CD14-positive monocyte (primary cell): ENCODE measurements at places on chromosomes 13 and 19.

DNA sequence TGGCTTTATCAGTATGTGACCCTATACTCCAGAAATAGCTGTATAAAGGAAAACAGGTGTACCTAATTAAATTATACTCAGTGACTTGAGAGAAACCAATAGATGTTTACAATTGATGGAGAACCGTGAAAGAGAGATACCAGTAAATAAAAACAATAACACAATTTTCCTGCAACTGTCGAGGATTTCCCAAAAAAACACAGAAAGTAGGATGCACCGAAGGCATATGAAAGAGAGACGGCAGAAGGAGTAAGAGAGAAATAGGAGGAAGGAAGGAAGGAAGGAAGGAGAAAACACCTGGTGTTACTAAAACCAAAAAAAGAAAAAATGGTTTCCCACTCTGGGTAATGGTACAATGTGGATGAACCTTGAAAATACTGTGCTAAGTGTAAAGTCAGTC lies 6.8 kb upstream of the ZNF229 start:
- no peak overlapping the region for H3K4me3 ChIP-seq
- H3K27me3 ChIP-seq, result no peaks in the 10 kb centered on the region
- no peak overlapping the region for H3K27ac ChIP-seq
- H3K4me1 ChIP-seq, result no peaks in the 10 kb centered on the region
- H3K36me3 ChIP-seq, result no peaks in the 10 kb centered on the region

DNA sequence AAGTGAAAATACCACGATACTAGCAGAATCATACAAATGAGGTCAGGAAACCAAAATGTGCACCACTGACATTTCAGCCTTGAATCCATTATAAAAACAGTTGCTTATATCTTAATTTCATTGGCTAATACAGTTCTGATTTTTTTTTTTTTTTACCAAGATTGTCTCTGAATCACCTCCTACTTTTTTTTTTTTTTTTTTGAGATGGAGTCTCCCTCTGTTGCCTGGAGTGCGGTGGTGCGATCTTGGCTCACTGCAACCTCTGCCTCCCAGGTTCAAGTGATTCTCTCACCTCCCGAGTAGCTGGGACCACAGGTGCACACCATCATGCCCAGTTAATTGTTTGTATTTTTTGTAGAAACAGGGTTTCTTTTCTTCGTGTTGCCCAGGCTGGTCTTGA lies 270.2 kb downstream of the LMO7 start:
- H3K4me3 ChIP-seq, result no peak overlapping the region
- H3K36me3 ChIP-seq, result no peaks in the 10 kb centered on the region
- no peak for DNase-seq
- no peaks in the 10 kb centered on the region for H3K4me1 ChIP-seq
- no peak overlapping the region for H3K27ac ChIP-seq
- no peaks in the 10 kb centered on the region for H3K27me3 ChIP-seq

- no peak overlapping the region for H3K4me3 ChIP-seq
- H3K4me1 ChIP-seq, result no peaks in the 10 kb centered on the region
- no peaks in the 10 kb centered on the region for H3K36me3 ChIP-seq
- no peak for DNase-seq
- peaks cover 2% of the 10 kb centered on the region for H3K27me3 ChIP-seq
Measured at GRCh38 chr19:35797663-35798062, 15.0 kb downstream of the PRODH2 start.

DNA sequence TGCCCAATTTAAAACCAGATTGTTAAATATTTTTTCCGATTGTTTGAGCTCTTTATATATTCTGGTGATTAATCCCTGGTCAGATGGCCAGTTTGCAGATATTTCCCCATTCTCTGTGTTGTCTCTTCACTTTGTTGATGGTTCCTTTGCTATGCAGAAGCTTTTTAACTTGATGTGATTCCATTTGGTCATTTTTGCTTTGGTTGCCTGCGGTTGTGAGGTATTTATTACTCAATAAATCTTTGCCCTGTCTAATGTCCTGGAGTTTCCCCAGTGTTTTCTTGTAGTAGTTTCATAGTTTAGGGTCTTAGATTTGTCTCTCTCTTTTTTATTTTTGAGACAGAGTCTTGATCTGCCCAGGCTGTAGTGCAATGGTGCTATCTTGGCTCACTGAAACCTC lies 23.8 kb upstream of the LMO7 start:
- no peaks in the 10 kb centered on the region for H3K4me1 ChIP-seq
- H3K36me3 ChIP-seq, result no peaks in the 10 kb centered on the region
- no peaks in the 10 kb centered on the region for H3K27me3 ChIP-seq
- no peak for DNase-seq
- H3K4me3 ChIP-seq, result no peak overlapping the region

GRCh38 chr13:114107686-114108081 lies 24.7 kb downstream of the RASA3 start:
- no peak overlapping the region for H3K4me3 ChIP-seq
- H3K4me1 ChIP-seq, result peaks cover 25% of the 10 kb centered on the region
- peaks cover 6% of the 10 kb centered on the region for H3K36me3 ChIP-seq
- no peaks in the 10 kb centered on the region for H3K27me3 ChIP-seq

- H3K36me3 ChIP-seq, result no peaks in the 10 kb centered on the region
- peak overlapping the region; percentile 83 for H3K4me3 ChIP-seq
- H3K27me3 ChIP-seq, result no peaks in the 10 kb centered on the region
- H3K27ac ChIP-seq, result no peak overlapping the region
- peak; percentile 41 for DNase-seq
- peaks cover 26% of the 10 kb centered on the region for H3K4me1 ChIP-seq
Measured at GRCh38 chr19:11737964-11738745, 591 bp downstream of the ZNF823 start.

DNA sequence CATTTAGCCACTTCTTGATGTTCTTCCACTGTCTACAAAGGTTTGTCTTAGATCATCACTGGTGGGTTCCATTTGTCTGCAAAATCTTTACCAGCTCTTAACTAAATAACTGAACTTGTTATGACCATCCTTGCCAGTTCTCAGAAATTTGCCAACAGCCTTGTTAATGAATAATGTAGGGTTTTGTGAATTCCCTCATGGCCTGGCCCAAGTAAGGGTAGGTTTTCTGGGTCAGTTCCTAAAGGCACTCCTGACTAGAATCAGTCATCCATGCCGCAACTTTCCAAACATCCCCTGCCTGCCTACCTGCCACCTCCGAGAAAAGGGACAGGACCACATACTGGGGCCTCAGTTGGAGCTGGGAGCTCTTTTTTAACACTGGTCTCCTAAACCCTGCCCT lies 4.0 kb downstream of the COL4A1 start:
- H3K4me1 ChIP-seq, result no peaks in the 10 kb centered on the region
- no peak overlapping the region for H3K4me3 ChIP-seq
- H3K27me3 ChIP-seq, result peaks cover 83% of the 10 kb centered on the region

- H3K4me1 ChIP-seq, result peaks cover 9% of the 10 kb centered on the region
Measured at GRCh38 chr19:6958791-6959190, 62.4 kb downstream of the MBD3L2B start.

DNA sequence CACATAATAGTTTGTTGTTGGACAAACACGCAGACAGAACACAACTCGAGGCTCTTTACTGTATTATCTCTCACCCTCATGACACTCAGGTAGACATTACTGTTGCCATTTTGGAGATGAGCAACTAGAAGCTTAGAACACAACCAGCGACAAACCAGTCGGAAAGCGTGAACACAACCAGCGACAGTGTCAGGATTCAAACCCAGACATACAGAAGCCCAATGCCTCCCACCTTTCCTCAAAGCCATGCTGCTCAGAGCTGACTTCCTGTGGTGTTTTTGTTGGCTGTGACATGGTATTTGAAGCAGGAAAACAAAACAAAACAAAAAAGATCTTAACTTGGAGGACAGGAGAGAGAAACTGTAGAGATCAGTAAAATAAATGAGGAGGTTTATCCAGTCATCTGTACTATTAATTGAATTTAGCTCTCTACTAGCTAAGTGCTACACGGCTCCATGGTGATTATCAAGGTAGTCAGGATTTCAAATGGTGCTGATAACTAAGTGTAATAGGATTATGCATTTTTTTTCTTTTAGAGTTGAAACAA lies 92.1 kb downstream of the STARD13 start:
- H3K27ac ChIP-seq, result no peak overlapping the region
- DNase-seq, result no peak
- peaks cover 4% of the 10 kb centered on the region for H3K4me1 ChIP-seq
- H3K4me3 ChIP-seq, result no peak overlapping the region
- no peaks in the 10 kb centered on the region for H3K27me3 ChIP-seq
- no peaks in the 10 kb centered on the region for H3K36me3 ChIP-seq

- H3K27ac ChIP-seq, result no peak overlapping the region
- no peaks in the 10 kb centered on the region for H3K27me3 ChIP-seq
- peaks cover 15% of the 10 kb centered on the region for H3K36me3 ChIP-seq
- no peak for DNase-seq
- H3K4me1 ChIP-seq, result no peaks in the 10 kb centered on the region
Measured at GRCh38 chr19:13130886-13131490, 12.9 kb downstream of the NACC1 start.

GRCh38 chr13:95784161-95784899 lies 107.4 kb downstream of the DNAJC3 start:
- no peak for DNase-seq
- H3K4me3 ChIP-seq, result no peak overlapping the region
- no peaks in the 10 kb centered on the region for H3K4me1 ChIP-seq

DNA sequence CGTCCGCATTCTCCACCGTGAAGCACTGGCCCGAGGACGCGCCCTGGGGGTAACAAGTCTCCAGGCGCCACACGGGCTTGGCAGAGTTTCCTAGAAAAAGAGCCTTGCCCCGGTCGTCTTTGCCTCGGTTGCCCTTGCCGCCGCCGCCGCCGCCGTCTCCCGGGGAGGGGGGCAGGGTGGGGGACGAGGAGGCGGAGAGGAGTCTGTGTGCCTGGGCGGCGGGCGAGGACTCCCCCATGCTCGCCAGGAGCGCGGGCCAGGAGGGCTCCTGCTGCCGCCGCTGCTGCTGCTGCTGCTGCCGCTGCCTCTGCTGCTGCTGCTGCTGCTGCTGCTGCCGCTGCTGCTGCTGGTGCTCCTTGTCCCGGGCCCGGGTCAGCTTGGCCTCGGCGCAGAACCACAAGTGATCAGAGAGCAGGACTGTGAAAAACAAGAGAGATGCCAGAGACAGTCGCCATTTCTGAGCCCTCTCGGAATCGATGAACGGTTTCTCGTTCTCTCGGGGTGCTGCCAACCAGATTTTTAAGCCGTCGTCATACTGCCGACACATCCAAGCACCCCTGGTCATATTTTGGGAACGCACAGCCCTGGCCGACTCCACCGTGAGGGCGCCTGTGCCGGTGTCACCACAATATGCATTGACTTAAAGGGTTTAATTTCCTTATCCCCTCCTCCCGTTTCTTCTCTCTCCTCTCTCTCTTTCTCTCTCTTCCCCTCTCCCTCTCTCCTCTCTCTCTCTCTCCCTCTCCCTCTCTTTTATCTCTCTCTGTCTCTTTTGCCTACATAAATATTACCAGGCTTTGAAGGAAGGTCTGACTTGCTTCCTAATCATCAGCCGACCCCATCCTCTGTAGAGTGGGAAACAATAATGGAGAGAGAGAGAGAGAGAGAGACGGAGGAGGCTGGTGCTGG lies 349.1 kb downstream of the LIG4 start:
- H3K27ac ChIP-seq, result no peak overlapping the region
- H3K36me3 ChIP-seq, result no peaks in the 10 kb centered on the region
- no peak overlapping the region for H3K4me3 ChIP-seq
- no peak for DNase-seq

GRCh38 chr19:6214881-6215541 lies 64.8 kb downstream of the MLLT1 start:
- no peaks in the 10 kb centered on the region for H3K27me3 ChIP-seq
- no peak overlapping the region for H3K4me3 ChIP-seq
- H3K27ac ChIP-seq, result no peak overlapping the region
- peaks cover 59% of the 10 kb centered on the region for H3K36me3 ChIP-seq
- DNase-seq, result no peak

DNA sequence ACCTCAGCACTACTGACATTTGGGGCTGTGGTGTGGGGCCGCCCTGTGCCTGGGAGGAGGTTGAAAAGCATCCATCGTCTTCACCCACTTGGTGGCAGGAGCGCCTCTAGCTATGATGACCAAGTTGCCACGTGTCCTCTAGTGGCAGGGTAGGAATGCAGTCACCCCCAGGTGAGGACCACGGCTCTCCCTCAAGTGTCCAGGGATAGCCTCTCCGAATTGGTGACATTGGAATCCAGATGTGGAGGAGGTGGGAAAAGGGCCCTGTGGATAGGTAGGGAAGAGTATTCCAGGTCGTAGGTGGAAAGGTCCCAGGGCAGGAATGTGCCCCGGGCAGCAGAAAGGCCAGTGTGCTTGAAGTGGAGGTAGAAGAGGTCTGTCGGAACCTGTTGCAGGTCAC lies 37.6 kb downstream of the ARHGEF18 start:
- H3K4me1 ChIP-seq, result peaks cover 20% of the 10 kb centered on the region
- no peak overlapping the region for H3K4me3 ChIP-seq
- H3K27me3 ChIP-seq, result no peaks in the 10 kb centered on the region
- DNase-seq, result no peak

GRCh38 chr13:52868190-52868589 lies 19.8 kb upstream of the PCDH8 start:
- no peaks in the 10 kb centered on the region for H3K4me1 ChIP-seq
- no peak overlapping the region for H3K27ac ChIP-seq
- no peaks in the 10 kb centered on the region for H3K27me3 ChIP-seq

DNA sequence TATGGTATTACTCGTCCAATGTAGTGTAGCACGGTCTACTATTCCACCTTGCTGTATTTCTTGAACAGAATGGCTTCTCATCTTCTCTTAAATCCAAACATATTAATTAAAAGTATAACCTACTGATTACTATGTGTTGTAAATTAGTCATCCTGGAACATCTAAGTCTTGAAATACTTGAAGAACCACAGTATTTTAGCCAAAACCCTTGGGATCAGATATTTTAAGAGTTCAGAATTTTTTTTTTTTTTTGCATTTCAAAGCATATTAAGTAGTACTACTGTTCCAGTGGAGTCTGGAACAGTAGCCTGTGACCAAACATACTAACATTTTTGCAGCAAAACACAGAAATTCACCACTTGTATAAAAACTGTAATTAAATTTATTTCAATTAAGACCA lies 30.1 kb downstream of the ZC3H13 start:
- DNase-seq, result no peak
- H3K4me3 ChIP-seq, result no peak overlapping the region
- no peak overlapping the region for H3K27ac ChIP-seq
- peaks cover 55% of the 10 kb centered on the region for H3K36me3 ChIP-seq
- peaks cover 6% of the 10 kb centered on the region for H3K4me1 ChIP-seq

- no peaks in the 10 kb centered on the region for H3K36me3 ChIP-seq
- H3K4me3 ChIP-seq, result no peak overlapping the region
- no peak overlapping the region for H3K27ac ChIP-seq
- no peaks in the 10 kb centered on the region for H3K27me3 ChIP-seq
- no peaks in the 10 kb centered on the region for H3K4me1 ChIP-seq
- DNase-seq, result no peak
Measured at GRCh38 chr13:97417698-97418097, 16.3 kb upstream of the RAP2A start.

- H3K4me3 ChIP-seq, result no peak overlapping the region
- H3K27me3 ChIP-seq, result no peaks in the 10 kb centered on the region
- no peak overlapping the region for H3K27ac ChIP-seq
- DNase-seq, result no peak
Measured at GRCh38 chr13:37029617-37030016, 29.0 kb downstream of the EXOSC8 start.
